Hippocampal formation (tissue), 2 donors: ENCODE measurements at places on chromosomes 1 and 21.

DNA sequence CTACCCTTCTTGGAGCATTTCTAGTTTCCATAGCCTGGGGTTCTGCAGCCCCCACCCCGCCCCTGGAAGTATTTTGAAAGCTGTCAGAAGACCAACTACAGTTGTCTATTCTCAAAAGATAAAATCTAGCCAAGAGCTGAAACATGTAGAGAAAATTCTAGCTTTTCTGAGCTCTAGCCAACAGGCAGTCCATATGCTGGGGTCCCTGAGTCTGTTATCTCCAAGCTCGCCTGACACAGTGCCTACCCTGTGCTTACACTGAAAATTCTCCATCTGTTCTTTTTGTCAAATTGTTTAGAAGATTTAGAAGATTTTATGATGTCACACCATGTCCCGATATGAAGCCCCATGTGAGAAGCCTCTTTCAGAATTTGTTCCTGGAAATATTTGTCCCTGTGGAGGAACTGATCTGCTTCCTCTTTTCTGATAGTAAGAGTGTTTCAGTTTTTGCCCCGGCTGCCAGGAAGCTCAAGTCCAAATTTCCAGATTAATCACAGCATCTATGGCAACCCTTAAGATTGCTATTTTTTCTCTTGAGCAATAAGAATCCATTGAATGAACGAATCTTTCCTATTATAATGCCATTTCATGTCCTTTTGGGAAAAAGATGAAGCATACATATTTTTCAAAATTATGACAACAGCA is 23.7 kb upstream of the CSF3R start:
- DNase-seq: no peak

- DNase-seq: no peak
Measured at GRCh38 chr1:156594190-156594589, 2.6 kb downstream of the NAXE start.

- DNase-seq: no peak
Measured at GRCh38 chr1:9059891-9060744, 9.3 kb downstream of the SLC2A5 start.

- DNase-seq: no peak
Measured at GRCh38 chr1:94271373-94271772, 34.0 kb upstream of the ARHGAP29 start.

- no peak for DNase-seq
Measured at GRCh38 chr1:3590139-3590763, 21.1 kb downstream of the MEGF6 start.

- no peak for DNase-seq
Measured at GRCh38 chr1:226946841-226947240, 6.7 kb downstream of the COQ8A start.

GRCh38 chr1:55153031-55153430 is 62.1 kb downstream of the USP24 start:
- no peak for DNase-seq

DNA sequence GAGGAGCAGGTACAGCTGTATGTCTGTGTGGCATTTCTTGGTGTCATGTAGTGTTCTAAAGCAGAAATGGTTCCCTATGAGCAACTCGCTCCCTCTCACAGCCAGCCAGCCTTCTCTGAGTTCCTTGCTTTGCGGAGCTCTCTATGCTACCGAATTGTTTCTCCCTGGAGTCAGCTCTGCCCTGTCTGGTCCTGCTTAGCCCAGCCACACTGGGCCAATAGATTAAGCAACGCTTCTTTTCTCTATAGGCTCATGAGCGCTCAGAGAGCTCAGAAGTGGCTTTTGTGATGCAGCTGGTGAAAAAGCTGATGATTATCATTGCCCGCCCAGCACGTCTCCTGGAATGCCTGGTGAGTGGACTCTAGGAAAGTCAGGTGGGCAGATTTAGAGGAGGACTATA is 113.1 kb downstream of the PIK3R3 start:
- no peak for DNase-seq

DNA sequence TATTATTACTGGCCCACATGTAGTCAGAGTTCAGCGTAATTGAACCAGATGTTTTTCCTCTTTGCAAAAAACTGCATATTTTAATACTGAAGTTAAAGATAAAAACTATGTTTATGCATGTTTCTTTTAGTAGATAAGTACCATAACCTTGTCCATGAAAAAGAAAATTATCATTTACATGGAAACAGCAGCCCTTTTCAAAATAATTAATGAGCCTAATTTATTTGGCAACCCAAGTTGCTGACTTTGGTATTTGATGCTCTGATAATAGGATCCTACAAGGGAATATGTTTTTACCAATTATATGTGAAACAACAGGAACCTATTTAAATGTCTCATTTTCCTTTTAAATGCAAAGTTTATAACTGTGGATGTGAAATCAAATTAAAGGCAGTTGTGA is 281.3 kb upstream of the C1orf105 start:
- DNase-seq: no peak

DNA sequence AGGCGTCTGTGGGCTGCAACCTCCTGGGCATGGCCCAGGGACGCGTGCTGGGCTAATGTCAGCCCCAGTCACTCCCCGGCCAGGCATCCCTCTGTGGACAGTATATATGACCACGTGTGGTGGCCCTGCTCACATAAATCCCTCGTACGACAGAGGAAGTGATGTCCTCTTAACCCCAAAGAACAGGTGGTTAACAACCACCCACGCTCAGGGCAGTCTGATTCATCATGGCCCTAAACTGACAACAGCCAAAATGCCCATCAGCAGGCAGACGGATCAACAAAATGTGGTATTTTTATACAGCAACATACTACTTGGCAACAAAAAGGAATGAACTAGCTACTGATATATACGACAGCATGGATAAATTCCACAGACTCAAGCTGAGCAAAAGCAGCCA is 51.0 kb downstream of the ECE1 start:
- DNase-seq: no peak

GRCh38 chr1:200473698-200474371 is 64.0 kb upstream of the ZNF281 start:
- DNase-seq: no peak

- DNase-seq: no peak
Measured at GRCh38 chr1:74586253-74586897, 74.0 kb upstream of the LRRC53 start.

GRCh38 chr1:14768582-14769304 is 170.3 kb downstream of the KAZN start:
- DNase-seq: no peak

- DNase-seq: no peak
Measured at GRCh38 chr1:3349161-3349967, 105.1 kb upstream of the ARHGEF16 start.

DNA sequence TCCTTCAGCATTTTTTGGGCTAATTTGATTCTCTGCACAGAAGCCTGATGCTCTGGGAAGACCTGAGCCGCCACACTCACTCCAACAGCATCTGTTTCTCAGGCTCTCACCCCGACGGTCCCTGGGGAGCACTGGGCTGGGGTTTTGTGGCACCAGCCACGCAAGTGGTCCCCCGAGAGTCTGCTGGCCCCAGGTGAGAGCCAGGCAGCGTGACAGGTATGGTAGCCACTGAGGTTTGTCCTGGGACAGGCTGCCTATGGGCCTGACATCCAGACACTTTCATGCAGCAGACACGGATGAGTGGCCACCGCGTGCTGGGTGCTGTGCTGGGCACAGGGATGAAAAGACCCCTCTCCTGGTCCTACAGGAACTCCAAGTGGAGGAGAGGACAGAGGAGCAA is 11.0 kb downstream of the AJAP1 start:
- no peak for DNase-seq

- no peak for DNase-seq
Measured at GRCh38 chr1:203789966-203790365, 5.5 kb upstream of the ZBED6 start.

GRCh38 chr1:29120947-29121485 is 2.7 kb downstream of the TMEM200B start:
- no peak for DNase-seq

- no peak for DNase-seq
Measured at GRCh38 chr1:21576798-21577187, 67.6 kb downstream of the ALPL start.

DNA sequence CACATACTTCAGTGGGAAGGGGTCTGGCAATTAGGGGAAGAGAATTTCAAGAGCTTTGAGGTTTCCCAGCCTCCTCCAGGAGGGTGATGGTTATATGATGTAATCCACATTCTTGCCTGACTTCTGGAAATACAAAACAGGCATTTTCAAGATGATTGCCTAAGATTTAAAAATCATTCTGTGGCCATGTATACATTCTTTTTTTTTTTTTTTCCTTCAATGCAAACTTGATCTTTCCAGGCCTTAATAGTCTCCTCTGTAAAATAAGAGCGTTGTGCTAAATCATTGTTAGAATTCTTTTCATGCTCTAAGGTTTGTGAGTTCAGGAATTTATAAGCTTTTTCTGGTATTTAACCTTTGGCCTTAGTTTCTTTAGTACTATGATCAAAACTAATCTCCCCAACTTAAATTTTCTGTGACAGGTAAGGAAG is 192.3 kb upstream of the HMCN1 start:
- DNase-seq: no peak

GRCh38 chr1:94753171-94753972 is 66.8 kb upstream of the SLC44A3 start:
- DNase-seq: no peak

DNA sequence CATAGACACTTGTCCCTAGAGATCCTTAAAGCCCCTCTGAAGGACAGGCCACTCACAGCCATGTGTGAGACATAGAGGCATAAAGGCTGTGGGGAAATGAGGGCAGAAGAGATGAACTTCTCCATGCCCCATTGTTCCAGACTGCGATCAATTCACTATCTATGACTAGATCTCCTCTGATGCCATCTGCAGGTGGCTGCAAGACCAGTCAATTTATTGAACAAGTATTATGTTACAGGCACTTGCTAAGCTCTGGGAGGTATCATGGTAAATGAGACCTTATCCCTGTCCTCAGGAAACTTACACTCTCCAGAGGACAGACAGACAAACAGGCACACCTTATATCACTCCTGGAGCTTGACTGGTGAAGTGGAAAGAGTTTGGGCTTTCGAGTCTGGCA is 22.9 kb downstream of the UBIAD1 start:
- DNase-seq: no peak

- no peak for DNase-seq
Measured at GRCh38 chr1:48003741-48004531, 6.8 kb upstream of the TRABD2B start.

GRCh38 chr1:20449735-20450311 is 36.2 kb downstream of the CAMK2N1 start:
- no peak for DNase-seq

- DNase-seq: no peak
Measured at GRCh38 chr1:13792419-13792818, 92.4 kb downstream of the PRDM2 start.

GRCh38 chr1:36703526-36704208 is 221.0 kb upstream of the CSF3R start:
- DNase-seq: peak; percentile 78

GRCh38 chr1:227889863-227890405 is 57.8 kb downstream of the WNT9A start:
- DNase-seq: no peak

GRCh38 chr1:43854473-43854872 is 79.1 kb upstream of the ARTN start:
- DNase-seq: no peak
